ENCODE measurements at places on chromosomes 7 and 10. TPM values are rescaled to one million over a fixed set of nuclear protein-coding genes. Genes with fewer than 3 reads are reported as not detected.

GRCh38 chr7:98335411-98335977 lies 54.0 kb downstream of the BRI3 start:
- no peak for DNase-seq

- no peak for DNase-seq
Measured at GRCh38 chr10:102859911-102860310, 5.9 kb downstream of the BORCS7 start.

DNA sequence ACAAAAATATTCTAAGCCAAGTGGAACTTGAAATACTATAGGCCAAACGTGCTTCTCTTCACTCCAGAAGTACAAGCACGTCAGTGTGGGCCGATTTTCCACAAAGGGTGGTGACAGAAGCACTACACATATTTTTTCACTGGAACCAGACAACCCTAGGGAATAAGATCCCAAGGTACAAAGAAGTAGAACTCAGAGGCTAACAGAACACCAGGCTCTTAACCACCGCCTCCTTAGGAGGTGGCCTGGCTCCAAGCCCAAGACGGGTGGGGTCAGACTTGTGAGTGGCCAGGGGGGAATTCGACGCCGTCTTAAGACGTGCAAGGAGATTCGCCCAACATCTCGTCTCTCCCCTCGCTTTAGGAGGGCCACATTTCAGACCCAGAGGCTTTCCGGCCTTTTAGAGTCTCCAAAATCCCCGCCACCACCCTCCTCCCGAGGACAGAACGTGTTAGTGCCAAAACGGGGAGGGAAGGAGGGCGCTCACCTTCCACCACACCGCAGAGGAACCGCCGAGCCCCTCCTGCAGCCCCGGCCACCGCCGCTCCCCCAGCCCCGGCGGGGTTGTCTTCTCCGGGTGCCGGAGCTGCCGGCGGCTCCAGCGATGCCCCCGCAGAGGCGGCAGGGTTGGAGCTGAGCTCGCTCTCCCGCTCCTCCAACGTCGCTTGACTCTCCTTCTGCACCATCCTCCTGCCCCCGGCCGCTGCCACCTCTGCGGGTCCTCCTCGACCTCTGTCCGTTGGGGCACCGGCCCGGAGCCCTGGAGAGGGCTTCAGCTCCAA lies 716 bp downstream of the OGA start:
- DNase-seq, result peak; percentile 74

GRCh38 chr10:87615856-87616255 lies 43.8 kb upstream of the PAPSS2 start:
- no peak for DNase-seq

GRCh38 chr7:92695308-92696261 lies 105.4 kb upstream of the FAM133B start:
- peak; percentile 35 for DNase-seq

DNA sequence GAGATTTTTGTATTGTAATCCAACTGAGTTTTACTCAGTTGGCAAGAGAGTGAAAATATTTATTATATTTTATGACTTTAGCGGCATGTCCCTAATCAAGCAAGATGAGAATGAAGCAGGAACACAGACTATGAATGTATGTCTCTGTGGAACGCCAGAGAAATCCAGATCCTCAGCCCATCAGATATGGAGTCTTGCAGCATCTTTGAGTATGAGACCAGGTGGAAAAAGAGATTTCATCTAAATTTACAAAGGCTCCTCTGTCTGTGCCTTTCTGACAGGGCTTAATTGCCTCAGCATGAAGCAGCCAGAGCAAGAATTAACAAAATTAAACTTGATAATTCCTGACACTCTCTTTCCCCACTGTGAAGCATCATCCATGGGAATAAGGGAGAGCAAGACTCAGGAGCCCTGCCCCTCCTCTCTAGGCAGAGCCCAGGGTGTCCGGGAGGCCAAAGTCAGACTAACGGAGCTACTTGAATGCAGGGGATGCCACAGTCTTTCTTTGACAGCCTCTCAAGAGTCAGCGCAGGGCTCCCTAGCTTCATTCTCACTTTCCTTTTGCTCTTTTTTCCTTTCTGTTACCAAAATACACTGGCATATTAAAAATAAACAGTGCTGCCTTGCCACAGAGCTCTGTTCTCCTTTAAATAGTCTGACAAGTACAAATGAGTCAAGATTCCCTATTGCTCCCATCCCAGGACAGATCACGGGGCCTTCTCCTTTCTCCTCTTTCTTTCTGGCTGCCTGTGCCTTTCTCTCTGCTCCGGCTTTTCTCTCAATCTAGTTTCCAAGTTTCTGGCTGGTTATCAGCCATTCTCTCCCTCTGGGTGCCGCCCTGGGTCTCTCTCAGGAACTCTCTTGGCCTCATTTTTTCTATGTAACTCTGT lies 132.2 kb upstream of the INHBA start:
- no peak for DNase-seq

DNA sequence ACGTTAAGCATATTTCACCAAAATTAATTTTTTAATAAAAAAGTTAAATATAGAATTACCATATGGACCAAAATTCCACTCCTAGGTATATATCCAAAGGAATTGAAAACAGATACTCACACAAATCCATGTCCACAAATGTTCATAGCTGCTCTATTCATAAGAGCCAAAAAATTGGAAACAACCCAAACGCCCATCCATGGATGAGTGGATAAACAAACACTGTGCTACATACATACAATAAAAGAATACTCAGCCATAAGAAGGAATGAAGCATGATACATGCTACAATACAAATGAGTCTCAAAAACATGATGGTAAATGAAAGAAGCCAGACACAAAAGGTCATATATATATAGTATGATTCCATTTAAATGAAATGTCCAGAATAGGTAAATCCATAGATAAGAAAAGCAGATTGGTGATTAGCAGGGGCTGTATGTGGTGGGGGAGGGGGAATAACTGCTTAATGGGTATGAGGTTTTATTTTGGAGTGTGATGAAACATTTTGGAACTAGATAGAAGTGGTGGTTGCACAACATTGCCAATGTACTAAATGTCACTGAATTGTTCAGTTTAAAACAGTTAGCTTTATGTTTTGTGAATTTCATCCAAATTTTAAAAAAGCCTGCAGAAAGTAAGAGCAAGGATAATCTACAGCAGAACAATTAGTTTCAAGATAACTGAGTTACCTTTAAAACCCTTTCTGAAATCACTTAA lies 101.2 kb upstream of the EFCAB10 start:
- DNase-seq, result no peak

- peak; percentile 15 for DNase-seq
Measured at GRCh38 chr7:91280185-91280584, 16.0 kb downstream of the FZD1 start.

DNA sequence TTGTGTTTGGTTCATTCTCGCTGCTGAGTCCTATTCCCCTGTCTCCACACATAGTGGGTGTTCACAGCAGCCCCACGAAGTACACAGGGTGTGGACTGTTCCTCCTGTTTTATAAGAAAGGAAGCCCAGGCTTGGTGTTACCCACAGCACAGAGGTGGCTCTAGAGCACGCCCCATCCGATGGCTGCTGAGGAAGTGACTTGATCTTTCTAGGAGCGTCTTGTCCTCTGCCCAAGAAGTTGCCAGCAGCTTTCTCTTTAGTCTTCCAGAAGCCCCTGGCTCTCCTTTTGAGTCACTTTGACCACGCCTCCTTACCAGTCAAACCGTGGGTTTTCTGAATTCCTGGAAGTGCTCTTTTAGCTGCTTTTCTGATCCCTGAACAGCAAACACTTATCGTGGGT lies 94.0 kb downstream of the GRK5 start:
- DNase-seq, result no peak

DNA sequence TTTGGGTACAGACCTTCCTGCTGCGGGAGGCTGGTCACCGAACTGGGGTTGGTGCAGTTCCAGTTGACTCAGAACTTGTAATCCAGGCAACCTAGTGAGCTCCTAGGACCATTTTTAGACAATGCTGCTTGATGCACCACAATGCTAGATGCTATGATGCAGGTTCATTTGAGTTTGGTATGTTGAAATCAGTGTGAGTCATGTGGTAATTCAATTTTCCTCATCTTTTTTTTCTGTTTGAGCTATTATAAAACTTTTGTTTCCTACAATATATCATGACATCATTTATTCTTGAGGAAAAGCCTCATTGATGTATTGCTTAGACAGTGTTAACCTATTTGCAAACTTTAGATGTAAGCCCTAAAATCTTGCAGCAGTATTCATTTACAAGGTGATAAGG lies 40.9 kb upstream of the MTPN start:
- DNase-seq, result no peak

- no peak for DNase-seq
Measured at GRCh38 chr7:38438970-38439369, 165.5 kb upstream of the TARP start.

Gene ZNF680
- not detected for total RNA-seq

Gene SRRM3
- 7.6 TPM for total RNA-seq

Gene AMPH
- 2.8 TPM for total RNA-seq

Measured in H7 (cell line).